Activated T-helper 1 cell treated with anti-CD3 and anti-CD28 coated beads, Interleukin-2, amount 50 U/mL, for 16 hours (primary cell): ENCODE measurements at places on chromosomes 6 and 20.

DNA sequence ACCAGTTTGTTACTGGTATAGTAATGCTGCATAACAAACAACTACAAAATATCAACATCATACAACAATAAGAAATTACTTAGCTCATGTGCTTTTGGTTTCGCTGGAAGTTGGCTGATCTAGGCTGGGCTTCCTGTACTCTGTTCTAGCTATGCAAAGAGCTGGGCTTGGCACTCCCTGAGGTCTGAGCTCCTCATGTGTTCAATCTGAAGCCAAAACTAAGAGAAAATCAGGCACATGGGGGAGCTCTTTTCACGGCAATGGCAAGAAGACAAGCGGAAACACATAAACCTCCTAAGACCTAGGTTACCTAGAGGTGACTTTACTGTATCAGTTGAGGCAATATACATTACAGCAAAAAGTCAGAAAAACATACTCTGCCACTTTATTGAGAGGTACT lies 574.2 kb downstream of the KHDRBS2 start:
- no peak for DNase-seq

- no peak for DNase-seq
These were observed 104.0 kb upstream of the EPHA7 start for GRCh38 chr6:93523365-93523764.

DNA sequence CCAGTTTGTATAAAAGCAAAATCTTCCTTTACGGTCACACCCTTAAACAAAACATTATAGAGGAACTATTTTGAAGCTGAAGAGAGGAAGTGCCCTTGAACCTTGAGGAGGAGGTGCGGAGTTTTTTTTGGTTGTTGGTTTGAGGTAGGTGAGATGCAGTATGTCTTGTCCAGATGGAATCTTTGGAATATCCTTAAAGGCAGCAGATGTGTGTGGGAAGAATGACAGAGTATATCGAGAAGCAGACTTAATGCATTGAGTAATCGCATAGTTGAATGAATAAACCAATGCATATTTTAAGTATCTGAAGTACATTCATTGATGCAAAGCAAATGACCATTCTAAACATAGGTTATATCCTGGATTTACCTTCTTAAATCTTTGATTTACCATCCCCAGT lies 49.9 kb downstream of the AIG1 start:
- DNase-seq = no peak

DNA sequence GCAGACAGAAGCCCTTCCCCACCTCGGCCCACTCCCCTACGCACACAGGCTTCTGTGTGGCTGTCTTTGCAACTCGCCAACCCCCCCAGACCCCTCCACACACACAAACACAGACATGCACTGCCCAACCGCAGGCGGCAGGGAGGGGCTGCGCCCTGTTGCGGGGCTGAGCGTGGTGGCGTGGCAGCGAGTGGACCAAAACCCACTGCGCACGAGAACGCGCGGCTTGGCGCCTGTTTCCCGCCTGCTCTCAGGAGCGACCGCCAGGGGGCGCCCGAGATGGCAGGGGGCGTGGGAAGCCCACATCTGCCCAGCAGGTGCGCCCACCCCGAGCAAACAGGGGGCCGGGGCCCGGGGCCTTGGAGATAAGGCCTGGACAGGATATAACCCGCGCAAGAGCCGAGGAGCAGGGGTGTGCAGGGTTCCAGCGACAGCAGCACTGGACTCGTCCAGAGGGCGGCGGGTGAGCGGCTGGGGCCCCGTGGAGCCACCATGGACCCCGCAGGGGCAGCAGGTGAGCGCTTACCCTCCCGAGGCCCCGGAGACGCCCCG lies at the start of gene RBPJL:
RBPJL (plus strand) TSS at position 410 of the 552 bp plus-strand sequence; CDS start at position 493, 83 bp downstream.
- DNase-seq = peak; percentile 20

GRCh38 chr6:50966986-50967385 lies 148.3 kb downstream of the TFAP2B start:
- DNase-seq = no peak

GRCh38 chr6:40845553-40845952 lies 193.5 kb downstream of the UNC5CL start:
- no peak for DNase-seq

- no peak for DNase-seq
These were observed 209.5 kb downstream of the SAMD5 start for GRCh38 chr6:147717991-147718390.

GRCh38 chr6:63677282-63677681 lies 41.7 kb downstream of the PHF3 start:
- no peak for DNase-seq

DNA sequence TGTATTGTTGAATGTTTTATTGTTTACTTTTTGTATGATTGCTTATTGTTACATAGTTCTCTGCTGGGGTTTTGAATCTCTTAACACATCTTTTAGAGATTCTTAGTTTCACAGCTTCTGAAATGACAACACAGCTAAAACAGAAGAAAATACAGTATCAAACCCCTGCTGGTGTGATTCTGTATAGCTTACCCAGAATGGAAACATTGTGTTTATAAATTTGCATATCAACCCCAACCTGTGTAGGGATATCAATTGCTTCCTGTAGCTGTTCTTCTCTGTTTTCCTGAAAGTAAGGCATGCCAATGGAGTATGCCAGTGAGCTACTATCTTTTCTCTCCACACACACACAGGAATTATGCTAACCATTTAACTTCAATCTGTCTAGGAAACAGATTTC lies 64.3 kb upstream of the ID4 start:
- no peak for DNase-seq

DNA sequence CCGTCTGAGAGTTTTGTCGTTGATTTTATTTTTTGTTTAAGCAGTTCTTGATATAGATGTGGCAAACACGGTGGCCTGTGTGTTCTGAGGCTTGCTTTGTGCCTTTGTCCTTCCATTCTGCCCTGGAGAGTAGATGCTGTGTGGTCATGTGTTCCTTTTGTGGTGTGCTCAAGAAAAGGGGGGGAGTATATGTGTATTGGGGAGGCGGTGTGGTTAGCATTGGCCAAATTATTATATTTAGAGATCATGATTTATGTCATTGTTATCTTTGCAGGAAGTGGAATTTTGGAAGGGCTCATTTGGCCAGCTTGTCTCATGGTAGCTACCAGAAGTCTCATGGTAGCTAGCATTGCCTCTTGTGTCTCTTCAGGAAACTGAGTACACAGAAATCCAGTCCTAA lies 16.4 kb downstream of the RREB1 start:
- no peak for DNase-seq

- no peak for DNase-seq
These were observed 688.2 kb downstream of the QKI start for GRCh38 chr6:164102693-164103092.

DNA sequence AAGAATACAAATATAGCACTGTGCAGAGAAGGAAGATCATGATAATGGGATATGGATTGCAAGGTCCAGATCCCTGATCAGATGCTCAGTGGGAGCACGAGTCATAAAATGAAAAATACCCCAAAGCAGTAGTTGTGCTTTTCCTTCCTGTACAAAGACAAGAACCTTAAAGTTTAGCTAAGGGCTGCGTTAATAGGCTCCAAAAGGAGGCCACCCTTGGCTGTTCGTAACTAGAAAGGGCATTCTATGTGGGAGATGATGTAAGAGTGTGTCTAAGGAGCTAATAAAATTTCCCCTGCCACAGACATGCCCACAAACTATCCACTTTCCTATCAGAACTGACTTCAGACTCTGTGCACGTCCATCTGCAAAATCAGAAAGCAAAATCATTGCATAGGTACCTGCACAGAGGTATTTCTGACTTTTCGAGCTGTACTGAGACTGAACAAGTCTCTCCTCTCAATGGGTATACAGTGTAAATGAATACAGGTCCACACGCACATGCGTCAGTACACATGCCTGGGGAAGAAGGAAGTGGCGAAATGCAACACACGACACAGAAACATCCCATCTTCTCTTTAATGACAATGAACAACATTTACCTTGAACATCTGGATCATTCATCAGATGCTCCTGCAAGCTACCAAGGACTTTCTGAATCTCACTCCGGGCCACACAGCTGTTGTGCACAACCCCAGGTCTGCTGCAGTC lies 16.9 kb upstream of the ANKRD60 start:
- no peak for DNase-seq

DNA sequence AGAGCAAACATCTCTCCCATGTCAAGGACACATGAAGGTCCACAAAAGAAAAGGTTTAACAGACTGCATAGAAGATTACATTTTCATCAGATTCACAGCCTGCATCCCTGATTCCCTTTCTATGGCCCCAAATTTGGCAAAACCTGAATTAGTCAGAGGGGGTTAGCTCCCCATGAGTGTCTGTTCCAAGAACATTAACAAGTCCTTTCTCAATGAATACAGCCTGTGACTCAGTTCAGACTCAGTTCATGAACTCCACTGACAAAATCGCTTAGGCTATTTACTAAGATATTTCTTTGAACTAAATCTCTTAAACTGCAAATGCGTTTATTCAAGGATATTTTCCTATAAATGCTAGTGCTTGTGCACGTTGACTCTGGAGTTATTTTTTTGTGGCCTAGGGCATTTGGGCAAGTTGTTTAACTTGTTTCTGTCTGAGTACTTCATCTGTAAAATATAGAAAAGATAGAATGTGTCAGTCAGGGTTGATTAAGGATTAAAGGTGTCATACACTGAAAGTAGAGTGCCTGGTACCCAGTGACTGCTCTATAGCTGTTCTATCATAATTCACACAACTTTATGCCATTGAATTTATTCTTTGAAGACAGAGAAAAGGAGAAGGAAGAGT lies 422.6 kb downstream of the HTR1B start:
- DNase-seq = no peak

DNA sequence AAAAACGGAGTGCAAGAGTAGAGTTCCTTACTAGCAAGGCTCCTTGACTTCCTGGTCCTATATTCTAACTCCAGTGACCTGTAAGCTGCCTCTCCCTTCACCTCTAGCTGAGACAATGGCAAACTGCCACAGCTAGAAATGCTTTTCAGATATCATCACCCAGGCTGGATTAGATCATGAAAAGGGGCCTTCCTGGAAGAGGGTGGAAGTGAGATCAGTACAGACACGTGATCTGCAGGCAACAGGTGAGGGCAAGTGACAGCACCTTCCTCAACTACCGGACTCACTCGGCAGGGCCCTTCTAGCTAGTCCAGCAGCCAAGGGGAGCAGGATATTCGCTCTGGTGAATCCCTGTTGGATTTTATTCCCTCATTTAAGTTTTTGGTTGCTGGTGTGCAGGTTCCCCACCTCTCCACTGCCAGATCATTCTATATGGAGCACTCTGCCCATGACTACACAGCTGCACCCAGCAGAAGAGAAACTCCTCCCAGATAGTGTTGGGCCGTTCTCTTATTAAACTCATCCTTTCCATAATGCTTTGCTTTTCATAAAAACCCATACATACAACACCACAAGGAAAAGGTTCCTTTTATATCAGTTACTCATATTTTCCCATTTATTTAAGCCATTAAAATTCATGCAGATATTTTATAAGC lies 26.4 kb upstream of the FAM83C start:
- DNase-seq = no peak

GRCh38 chr6:26575494-26575939 lies 21.2 kb upstream of the ABT1 start:
- no peak for DNase-seq

DNA sequence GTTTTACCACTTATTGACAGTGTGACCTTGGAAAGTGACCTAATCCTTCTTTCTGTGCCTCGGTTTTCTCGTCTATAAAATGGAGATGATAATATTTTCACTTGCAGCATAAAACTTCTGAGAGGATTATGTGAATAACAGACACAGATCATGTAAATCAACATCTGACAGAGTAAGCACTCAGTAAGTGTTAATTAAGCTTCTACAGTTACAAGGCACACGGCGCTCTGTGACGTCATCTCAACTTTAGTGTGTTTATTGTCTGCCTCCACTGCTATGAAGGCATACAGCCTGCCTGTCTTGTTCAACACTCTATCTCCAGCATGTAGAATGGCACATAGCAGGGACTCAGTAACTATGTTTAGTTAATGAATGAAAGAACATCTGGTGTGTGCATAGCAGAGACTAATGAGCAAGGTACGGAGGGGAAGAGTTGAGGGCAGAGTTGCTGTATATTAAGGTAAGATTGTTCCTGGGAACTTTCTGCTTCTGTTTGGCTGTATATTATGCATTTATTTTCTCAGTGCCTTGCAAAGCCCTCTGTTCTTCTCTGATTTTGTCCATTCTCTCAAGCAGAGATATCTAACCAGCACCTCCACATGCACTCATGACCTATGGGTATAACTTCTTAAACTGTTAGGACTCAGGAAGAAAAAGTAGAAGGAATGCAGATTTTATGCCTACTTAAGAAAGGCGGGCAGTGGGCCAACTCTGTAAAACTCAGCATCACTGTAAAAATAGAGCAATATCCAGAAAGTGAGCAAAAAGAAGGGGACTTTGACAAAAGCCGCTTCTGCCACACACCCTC lies 66.4 kb upstream of the STMND1 start:
- DNase-seq = no peak

- DNase-seq = no peak
These were observed 166.5 kb downstream of the MTHFD1L start for GRCh38 chr6:151032034-151032433.

DNA sequence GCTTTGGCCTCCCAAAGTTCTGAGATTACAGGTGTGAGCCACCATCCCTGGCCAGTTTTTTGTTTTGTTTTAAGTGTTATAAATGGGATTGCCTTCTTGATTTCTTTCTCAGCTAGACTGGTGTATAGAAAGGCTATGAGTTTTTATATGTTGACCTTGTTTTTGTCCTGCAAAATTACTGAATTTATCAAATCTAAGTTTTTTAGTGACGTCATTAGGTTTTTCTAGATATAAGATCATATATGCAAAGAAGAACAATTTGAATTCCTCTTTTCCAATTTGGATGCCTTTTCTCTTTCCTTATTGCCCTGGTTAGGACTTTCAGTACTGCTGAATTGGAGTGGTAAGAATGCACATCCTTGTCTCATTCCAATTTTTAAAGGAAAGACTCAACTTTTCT lies 81.3 kb upstream of the MOCS1 start:
- DNase-seq = no peak

DNA sequence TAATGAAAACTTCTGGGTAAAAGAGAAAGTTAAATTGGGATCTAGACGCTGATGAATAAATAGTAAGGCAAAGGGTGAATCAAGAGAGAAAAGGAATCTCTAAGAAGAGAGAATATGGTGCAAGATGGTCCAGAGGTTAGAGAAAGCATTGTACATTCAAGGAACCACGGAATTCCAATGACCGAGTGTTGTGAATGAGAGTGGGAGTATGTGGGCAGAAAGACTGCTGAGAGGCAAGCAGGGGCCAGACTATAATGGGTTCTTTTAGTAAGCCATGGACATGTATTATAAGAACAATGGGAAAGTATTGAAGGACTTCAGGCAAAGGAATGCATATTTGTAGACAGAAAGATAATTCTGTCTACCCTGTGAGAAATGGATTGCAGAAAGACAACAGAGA lies 45.2 kb downstream of the SPTLC3 start:
- DNase-seq = no peak
